ENCODE measurements at places on chromosomes 4 and X.

DNA sequence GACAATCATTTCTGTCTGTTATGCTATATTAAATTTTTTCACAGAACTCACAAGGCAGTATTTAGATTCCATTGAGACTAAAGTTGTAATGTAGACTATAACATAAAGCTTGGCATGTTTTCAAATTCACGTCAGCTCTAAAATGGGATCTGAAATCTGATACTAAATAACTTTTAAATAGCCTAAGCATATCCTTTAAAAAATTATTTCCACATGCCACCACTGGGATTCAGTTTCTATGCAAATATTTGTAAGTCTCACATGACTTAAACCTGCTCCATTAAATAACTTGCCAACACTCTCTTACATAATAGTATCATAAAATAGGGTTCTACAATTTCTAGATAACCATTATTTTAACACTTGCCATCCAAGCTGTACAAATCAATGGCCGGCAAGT is 32.4 kb downstream of the KLHL8 start:
- no peak for DNase-seq

DNA sequence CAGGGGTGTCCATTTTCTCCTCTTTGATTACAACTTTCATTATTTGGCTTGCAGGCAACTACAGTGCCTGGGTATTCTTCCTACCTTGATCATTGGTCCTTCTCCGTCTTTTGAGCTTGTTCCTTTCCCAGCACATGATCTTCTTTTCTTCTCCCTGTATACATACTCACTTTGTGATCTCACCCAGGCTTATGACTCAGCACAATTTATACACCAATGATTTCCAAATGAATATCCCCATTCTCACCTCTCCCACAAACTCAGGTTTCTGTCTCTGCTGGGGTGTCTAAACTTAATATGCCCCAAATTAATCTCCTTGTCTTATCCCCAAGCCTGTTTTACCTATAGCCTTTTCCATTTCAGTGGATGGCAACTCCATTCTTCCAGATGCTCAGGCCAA is 19.5 kb upstream of the C4orf54 start:
- no peak for DNase-seq

- DNase-seq = no peak
Measured at GRCh38 chr4:150962245-150962644, 52.8 kb downstream of the LRBA start.

DNA sequence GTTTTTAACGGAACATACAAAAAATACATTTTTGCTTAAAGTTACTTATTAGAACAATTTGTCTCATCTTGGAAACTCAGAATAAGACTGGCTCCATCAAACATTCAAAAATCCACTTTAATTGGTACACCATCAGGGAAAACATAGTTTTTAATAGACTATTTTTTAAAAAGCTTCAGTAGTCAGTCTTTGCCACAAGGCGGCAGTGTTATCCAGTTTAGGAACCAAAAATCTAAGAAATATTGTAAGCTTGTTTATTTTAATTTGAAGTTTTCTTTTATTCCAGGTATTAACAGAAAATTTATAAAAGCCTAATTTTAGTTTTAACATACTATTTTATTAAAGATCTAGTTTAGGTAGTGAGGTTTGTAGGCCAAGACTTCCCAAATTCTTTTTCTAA is 107.7 kb downstream of the APOOL start:
- DNase-seq = no peak

DNA sequence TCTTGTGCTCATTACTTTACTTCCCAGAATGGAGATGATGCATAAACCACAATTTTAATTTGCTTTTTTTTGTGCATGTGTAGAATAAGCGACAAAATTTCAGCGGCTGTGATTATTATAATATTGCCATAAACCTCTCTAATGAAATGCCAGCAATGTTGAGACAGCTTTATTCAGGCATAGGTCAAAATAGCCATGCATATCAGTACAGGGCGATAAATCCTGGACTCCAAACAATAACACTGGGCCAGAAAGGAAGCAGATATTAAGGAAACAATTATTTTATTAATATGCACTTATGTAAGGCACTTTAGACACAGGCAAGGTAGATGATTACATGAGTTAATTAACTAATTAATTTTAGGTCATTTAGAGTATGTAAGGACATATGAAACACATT is 47.1 kb downstream of the ARHGEF38 start:
- no peak for DNase-seq

DNA sequence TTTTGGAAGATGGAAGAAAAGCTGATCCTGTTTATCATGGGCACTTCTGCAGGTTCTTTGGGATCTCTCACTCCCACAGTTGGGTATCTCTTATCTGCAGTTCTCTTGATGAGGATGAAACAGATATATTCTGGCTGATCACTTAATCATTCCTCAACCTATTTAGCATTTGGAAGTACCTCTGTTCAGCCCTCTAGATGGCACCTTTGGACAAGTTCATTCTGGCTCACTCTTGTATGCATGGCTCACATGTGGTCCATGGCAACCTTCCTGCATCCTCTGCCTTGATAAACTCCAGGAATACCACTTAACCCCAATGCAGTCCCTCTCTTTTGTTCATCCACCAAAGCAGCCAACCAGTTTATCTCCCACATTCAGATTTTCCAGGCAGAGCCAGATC is 74.2 kb downstream of the SMARCA5 start:
- DNase-seq = no peak

DNA sequence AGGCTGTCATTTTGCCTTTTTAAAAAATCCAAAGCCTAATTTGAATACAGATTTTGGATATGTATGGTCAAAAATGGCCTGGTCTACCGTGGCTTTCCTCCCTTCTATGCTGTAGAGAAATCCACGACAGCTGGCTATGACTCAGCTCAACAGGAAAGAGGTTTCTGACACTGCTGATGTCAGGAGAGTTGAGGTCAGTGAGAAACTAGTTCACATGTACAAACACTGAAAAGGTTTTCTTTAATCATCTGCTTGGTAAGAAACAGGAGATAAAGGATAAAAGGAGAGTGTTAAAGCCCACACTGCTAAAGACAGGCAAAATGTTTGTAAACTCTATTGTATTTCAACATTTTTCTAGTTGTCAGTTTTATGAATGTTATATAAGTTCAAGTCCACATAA is 113.9 kb downstream of the NYX start:
- peak; percentile 5 for DNase-seq

DNA sequence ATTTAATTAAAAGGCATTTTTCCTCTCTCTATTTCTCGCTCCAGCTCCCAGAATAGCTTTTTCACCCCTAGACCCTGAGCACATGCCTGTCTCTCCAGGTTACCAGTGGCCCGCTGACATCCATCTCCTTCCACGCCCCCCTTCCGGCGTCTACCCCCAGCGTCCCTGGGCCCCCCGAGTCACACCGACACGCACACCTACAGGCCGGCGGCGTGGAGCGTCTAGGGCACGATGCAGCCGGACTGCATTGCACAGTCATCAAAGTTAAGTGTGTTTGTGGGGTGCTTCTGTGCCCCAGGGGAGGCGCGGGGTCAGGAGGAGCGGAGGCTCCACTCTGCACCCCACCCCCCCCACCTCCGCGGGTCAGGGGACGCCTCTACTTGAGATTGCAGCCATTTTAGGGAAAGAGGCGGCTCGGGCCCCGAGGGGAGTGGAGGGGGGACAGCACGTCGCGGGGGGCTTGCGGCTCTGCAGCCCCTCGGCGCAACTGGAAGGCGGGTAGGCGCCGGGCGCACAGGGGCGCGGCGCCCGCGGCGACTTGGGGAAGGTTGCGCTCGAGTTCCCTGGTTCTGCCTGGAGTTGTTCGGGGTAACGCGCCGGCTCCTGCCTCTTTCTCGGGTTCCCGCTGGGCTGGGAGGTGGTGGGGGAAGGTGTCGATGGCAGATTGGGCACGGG is 112.7 kb downstream of the DHX15 start:
- peak; percentile 27 for DNase-seq

DNA sequence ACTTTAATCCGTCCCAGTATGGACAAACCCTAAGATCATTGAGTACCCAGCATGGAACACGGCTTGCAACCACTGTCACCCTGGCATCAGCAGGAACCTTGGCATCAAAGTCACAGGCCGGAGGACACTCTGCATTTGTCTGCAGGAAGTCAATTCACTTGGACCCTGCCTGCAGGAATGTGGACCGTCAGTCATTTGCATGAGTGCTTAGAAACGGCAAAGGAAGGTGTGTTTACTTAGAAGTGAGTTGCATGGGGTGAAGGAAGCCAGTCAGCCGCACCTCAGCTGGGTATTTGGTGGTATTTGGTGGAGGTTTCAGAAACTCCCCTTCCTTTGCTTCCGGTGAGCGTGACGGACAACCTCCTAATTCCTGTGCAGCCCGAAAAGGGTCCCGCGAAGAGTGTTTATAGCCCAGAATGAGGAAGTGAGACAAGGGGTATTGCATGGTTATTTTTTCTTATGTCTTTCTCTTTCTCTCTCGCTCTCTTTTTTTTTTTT is 15.5 kb downstream of the P2RY8 start:
- peak; percentile 69 for DNase-seq

DNA sequence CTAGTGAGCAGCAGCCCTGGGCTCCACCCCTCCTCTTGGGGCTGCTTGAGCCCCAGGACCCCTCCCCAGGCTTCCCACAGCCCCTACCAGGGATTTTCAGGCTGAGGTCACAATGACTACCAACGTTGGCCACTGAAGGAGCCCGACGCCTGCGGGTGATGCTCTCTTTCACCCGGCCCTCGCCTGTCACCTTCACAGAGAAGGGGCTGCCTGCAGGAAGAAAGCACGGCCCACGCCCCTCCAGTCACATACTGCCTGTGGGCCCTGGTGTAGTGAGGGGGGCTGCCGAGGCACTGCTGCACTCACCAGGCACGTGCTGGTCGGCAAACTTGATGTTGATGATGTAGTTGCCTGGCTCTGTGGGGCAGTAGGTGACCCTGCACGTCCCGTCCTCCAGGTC is 22.0 kb downstream of the FLNA start:
- no peak for DNase-seq

DNA sequence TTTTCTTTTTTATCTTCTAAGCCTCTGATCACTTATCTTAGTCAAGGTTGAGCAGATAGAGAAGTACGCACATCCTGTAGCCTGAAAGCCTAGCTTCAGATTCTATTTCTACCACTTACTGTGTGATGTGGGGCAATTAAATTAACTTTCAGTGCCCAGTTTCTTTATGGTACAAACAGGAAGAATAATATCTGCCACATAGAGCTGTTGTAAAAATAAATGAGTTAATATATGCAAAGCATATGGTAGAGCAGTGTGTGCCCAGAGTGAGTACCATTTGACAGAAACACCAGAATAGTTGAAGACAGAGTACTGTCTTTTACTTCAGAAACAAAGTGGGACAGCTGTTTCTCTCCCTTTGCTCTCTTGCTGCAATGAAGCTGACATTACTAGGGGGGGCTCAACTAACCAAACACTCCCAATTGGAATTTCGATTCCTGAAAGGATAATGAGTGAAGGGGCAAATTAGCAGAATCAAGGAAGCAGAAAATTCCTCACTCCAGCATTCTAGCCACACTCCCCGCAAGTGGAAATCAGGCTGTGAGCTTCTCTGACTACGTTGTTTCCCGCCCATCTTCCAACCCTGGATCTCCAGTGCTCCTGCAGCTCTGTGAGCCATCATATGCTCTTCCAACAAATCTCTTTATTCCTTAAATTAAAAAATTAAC is 80.4 kb downstream of the MAPK10 start:
- DNase-seq = no peak

DNA sequence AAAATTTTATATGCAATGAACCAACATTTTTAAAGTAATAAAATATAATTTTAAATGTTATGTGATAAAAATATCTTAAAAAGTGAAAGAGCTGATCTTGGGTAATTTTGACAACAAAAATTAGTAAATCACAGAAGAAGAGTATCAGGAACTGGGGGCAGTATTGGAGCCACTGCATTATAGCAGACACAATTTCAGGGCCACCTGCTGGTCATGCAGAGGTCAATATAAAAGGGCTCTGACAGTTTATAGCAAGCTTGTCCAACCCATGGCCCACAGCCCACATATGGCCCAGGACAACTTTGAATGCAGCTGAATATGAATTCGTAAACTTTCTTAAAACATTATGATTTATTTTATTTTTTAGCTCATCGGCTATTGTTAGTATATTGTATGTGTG is 13.0 kb upstream of the LEF1 start:
- no peak for DNase-seq

DNA sequence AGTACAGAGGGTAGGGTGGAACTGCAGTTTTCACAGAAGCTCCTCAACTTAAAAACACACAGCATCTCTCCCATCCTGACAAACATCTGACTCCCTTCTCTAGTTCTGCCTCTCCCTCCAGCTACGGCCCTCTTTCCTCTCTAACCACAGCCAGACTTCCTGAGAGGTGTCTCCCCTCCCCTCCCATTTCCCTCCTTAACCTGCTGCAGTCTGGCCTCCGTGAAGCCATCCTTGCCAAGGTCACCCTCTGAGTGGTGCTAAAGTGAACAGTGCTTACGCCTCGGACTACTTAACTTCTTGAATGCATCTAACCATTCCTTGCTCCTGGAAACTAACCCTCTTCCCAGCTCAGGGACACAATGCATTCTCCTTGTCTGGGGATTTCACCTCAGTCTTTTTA is 53.3 kb downstream of the RTL5 start:
- DNase-seq = no peak

DNA sequence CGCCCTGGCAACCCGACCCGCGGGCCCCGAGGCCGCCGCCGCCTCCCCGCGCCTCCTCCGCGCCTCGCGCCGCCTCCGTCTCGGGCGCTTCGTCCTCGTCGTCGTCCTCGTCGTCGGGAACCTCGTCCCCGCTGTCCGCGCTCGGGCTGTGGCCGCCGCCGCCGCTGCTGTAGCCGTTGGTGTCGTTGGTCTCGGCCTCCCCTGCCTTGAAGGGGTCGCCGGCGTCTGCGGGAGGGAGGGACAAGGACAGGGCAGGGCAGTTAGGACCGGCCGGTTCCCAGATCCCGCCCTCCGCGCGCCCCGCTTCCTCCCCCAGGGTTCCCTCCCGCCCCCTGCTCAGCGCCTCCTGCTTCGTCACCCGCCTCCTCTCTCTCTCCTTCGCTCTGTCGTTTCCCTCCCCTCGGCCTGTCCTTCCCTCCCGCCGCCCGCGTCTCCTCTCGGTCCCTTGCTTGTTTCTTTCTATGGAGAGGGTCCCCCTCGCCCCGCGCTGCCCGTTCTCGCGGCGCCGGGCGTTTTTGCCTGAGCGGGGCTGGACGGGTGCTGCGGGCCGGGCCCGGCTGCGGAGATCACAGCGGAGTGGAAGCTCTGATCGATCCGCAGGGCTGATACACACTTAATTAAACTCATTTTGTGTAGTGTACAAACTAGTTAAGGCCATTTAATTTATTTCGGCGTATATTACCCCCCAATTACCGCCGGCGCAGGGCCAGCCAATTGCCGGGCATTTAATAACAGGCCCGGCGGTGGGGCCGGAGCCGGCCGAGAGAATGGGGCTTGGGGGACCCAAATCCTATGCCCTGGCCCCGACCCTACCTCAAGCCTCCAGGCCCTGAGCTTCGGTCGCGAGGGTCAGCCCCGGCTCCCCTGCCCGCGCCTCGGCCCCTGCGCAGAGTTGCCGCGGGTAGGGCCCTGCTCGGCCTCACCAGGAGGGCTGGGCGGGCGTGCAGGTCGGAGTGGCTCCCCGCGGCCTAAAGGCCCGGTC is 2.4 kb downstream of the NKX1-1 start:
- DNase-seq = peak; percentile 24

DNA sequence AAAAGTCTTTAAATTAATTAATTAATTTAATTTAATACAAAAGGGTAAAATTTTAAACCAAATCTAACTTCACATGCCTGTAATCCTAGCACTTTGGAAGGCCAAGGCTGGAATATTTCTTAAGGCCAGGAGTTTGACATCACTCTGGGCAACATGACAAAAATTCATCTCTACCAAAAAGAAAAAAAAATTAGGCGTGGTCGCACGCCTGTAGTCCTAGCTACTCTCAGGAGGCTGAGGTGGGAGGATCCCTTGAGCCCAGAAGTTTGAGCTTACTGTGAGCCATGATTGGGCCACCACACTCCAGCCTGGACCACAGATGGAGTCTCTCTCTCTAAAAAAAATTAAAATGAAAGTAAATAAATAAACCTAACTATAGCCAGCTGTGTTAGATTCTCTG is 39.2 kb upstream of the ANTXR2 start:
- DNase-seq = no peak

Data from GM12892 (cell line).